ENCODE measurements at places on chromosomes 12 and 14. TPM values are rescaled to one million over a fixed set of nuclear protein-coding genes. Genes with fewer than 3 reads are reported as not detected.
A peak's percentile ranks its signal among the peaks of the same experiment; 100 is the strongest.

GRCh38 chr14:94619297-94619696 is 7.1 kb downstream of the SERPINA3 start:
- DNase-seq = no peak

- DNase-seq = peak; percentile 0
These were observed 193.6 kb downstream of the KSR2 start for GRCh38 chr12:117774941-117775775.

DNA sequence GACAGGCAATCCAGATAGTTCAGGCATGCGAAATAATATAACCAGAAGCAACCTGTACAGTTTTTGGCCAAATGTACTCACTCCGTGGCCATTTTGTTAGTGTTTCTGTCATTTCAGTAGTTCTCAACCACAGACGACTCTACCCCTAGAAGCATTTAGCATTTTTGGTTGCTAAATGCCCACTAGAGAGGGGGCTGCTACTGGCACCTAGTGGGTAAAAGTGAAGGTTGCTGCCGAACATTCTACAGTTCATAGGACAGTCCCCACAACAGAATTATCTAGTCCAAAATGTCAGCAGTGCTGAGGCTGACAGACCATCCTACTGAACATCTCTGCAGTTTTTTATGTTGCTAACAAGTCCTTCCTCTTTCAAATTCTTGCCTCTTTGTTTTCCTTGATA is 107.4 kb downstream of the TSHR start:
- DNase-seq = no peak

GRCh38 chr12:110741341-110742095 is 1.2 kb downstream of the PPP1CC start:
- DNase-seq = no peak

- DNase-seq = no peak
These were observed 751.5 kb upstream of the ALG10B start for GRCh38 chr12:37565112-37565511.

DNA sequence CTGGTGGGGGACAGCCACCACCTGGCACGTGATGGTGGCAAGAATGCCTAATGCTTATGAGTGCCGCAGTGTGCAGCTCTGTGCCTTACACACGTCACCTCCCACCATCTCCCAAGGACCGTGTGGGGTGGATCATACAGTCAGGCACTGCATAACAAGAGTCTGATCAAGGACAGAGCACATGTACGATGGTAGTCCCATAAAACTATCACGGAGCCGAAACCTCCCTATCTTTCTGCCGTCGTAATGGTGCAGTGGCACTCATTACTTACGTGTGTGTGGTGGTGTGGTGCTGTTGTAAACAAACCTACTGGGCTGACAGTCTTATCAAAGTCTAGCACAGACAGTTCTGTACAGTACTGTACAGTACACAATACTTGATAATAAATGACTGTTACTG is 89.3 kb downstream of the CACNA1C start:
- no peak for DNase-seq

DNA sequence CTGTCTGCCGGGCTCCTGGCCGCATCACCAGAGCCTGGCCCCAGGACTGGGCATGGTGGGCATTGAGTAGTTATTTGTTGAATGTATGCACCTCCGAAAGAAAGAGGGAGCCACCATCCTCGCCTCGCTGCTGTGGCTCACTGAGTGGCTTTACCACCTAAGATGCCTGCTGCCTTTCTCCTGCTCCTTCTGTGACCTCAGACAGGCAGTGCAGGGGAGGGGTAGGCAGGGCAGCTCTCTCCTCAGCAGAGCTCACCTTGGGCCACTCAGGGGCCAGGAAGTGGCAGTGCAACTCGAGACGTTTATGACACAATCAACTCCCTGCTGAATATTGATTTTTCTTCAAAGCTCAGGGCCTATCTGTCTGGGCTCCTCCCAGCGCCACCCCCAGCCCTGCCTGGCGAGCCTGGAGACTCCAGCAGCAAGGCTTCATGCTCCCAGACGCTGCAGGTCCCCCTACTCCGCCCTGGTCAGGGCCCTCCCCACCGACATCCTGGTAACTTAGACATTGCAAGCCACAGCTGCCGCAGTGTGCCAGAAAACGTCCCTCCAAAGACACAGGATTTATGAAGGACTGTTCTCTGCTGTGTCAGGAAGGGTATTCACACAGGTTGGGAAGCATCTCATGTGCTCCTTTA is 84.3 kb upstream of the DIO3 start:
- no peak for DNase-seq

The PIGH gene
- total RNA-seq = 13.5 TPM

The KRT82 gene
- total RNA-seq = not detected

The RTL1 gene
- 0.18 TPM for total RNA-seq

The CD27 gene
- total RNA-seq = not detected

The RFLNA gene
- total RNA-seq = 1.8 TPM

The SMIM41 gene
- 0.18 TPM for total RNA-seq

The LRRC10 gene
- not detected for total RNA-seq

The PRICKLE1 gene
- 39.5 TPM for total RNA-seq

Data from astrocyte (in vitro differentiated cells and primary cell).